Activated naive CD4-positive, alpha-beta T cell treated with anti-CD3 and anti-CD28 coated beads for 36 hours (primary cell): ENCODE measurements at places on chromosomes 4 and X. TPM values are rescaled to one million over a fixed set of nuclear protein-coding genes. Genes with fewer than 3 reads are reported as not detected.

DNA sequence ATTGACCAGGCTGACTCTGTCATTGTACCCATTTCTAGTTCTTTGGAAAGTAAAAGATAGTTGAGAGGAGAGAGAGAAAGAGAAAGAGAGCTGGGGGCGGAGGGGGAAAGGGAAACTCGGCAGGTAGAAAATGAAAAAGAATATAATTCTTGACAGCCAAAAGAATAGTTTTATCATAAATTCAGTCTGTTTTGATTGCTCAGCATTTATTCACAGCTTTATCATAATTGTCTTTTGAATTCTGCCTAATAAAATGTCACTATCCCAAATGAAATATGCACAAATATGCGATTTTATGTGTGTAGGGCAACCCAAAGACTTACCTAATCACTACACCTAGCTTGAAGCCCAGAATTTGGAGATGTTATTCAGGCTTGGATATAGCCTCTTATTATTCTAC, 1024.0 kb upstream of the PABPC4L start:
- H3K27me3 ChIP-seq, result no peaks in the 10 kb centered on the region
- H3K27ac ChIP-seq, result no peak overlapping the region
- H3K4me1 ChIP-seq, result no peaks in the 10 kb centered on the region
- no peak overlapping the region for H3K4me3 ChIP-seq

- no peak overlapping the region for H3K27ac ChIP-seq
- H3K4me3 ChIP-seq, result no peak overlapping the region
- H3K4me1 ChIP-seq, result no peaks in the 10 kb centered on the region
Observed at GRCh38 chr4:26647523-26648224, 63.8 kb downstream of the TBC1D19 start.

Gene CYLC1
- total RNA-seq, result not detected

- no peak overlapping the region for H3K27ac ChIP-seq
- H3K36me3 ChIP-seq, result no peaks in the 10 kb centered on the region
- H3K4me3 ChIP-seq, result no peak overlapping the region
- no peak for DNase-seq
Observed at GRCh38 chr4:151481813-151482212, 72.8 kb downstream of the FHIP1A start.

- H3K27ac ChIP-seq, result no peak overlapping the region
- H3K27me3 ChIP-seq, result no peaks in the 10 kb centered on the region
- no peaks in the 10 kb centered on the region for H3K36me3 ChIP-seq
Observed at GRCh38 chrX:144637731-144638130, 609.6 kb upstream of the SPANXN1 start.

DNA sequence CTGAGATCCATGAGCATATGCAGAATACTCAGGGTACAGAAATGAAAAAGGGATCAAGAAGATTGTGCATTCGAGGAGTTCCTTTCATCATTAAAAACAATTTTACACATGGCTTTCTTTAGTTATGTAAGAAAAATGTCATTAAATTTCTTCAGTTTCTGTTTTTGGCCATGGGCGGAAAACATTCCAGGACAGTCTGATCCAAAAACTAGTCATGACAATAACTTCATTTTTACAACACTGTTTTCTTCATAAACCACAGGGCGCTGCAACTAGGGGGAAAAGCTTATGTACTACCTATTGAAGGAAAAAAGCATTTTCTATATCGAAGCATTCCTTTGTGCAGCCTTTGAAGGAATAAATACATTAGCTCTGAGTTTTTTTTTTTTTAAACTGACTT, 28.2 kb downstream of the IL13RA1 start:
- no peak for DNase-seq
- H3K36me3 ChIP-seq, result no peaks in the 10 kb centered on the region
- H3K27me3 ChIP-seq, result peaks cover 3% of the 10 kb centered on the region
- no peak overlapping the region for H3K4me3 ChIP-seq
